ENCODE measurements at places on chromosomes 5 and 9. TPM values are rescaled to one million over a fixed set of nuclear protein-coding genes. Genes with fewer than 3 reads are reported as not detected.
A peak's percentile ranks its signal among the peaks of the same experiment; 100 is the strongest.

DNA sequence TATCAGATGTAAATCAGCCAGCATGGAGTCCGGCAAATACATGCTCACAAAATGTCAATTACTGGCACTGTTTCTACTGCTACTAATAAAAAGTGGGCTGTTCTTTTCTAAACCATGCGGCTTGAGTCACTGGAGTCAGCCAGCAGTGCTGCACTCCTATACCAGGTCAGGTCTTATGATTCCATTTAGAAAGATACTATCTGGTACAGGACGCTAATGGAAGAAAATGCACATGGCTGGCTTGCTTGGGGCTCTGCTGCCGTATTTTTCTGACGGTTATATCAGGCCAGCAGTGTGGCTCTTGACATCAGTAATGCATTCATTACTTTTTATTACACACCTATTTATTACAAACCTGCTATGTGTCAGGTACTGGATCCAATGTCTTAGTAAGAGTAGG is 74.3 kb downstream of the NDFIP1 start:
- DNase-seq = no peak

The IZUMO3 gene
- polyA plus RNA-seq = not detected

GRCh38 chr5:33891788-33892619 is at the start of gene ADAMTS12:
ADAMTS12 (minus strand) TSS chr5:33891990; CDS start chr5:33891856, 134 bp downstream.
- peak; percentile 60 for DNase-seq

The CCT5 gene
- polyA plus RNA-seq = 242 TPM

- no peak for DNase-seq
Measured at GRCh38 chr5:96476654-96477053, 43.6 kb upstream of the PCSK1 start.

DNA sequence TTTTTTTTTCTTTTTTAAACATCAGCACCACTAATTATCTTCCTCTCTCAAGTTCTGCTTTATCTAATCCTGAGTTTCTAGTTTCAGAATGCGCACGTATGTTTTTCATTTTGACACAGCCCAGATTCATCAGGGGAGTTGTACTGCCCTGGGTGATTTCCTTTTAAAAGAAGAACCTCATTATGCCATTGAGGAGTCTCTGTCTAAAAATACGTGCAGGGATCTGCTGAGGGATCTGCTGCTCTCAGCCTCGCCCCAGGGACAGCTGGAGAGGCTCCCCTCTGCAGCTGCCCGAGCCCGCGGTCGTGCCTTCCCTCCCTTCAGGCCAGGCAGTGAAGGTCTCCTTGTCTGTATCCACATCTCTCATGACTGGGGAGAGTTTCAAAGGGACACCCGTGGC is 273.1 kb downstream of the ARHGEF28 start:
- no peak for DNase-seq

The PAEP gene
- polyA plus RNA-seq = 0.38 TPM

The RASGEF1C gene
- 0.70 TPM for polyA plus RNA-seq

DNA sequence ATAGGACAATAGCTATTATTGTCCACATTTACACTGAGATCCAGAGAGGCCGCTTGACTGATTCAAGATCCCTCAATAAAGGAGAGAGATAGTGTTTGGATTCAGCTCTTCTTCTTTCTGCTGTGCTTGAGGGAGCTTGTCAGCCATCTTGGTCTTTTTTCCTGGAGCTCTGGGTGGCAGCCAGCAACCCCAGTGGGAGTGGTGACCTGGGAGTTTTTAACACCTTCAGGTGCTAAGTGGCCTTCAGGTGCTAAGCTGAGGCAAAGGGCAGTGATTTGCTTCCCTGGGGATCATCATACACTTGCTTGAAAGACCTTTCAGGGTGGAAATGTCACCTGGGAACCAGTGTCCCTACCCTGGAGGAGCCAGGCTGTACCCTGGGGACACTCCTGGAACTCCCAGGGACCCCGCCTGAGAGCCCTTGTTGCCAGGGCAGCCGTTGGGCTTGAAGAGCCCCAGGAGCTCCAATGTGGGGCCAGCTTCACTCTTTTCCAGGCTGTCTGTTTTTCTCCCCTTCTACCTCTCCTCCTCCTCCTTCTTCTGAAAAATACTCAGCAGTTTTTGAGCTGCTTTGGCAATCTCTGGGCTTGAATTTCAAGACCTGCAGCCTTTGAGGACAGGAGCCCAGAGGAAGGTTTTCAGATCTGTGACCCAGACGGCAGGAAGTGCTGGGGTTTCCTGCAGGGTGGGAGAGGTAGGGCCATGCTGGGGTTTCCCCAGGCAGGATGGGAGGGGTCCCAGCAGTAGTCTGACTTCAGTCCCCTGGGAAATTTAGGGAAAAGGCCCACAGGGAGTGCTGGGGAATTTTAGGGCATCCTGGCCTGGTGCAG is 59.7 kb downstream of the FGF18 start:
- no peak for DNase-seq

The GCNT4 gene
- polyA plus RNA-seq = 13.3 TPM

GRCh38 chr9:100999906-101000544 is 28.5 kb upstream of the PLPPR1 start:
- DNase-seq = no peak

Data from renal pelvis (tissue), 12 donors.